ENCODE measurements at places on chromosomes 1 and 21.

DNA sequence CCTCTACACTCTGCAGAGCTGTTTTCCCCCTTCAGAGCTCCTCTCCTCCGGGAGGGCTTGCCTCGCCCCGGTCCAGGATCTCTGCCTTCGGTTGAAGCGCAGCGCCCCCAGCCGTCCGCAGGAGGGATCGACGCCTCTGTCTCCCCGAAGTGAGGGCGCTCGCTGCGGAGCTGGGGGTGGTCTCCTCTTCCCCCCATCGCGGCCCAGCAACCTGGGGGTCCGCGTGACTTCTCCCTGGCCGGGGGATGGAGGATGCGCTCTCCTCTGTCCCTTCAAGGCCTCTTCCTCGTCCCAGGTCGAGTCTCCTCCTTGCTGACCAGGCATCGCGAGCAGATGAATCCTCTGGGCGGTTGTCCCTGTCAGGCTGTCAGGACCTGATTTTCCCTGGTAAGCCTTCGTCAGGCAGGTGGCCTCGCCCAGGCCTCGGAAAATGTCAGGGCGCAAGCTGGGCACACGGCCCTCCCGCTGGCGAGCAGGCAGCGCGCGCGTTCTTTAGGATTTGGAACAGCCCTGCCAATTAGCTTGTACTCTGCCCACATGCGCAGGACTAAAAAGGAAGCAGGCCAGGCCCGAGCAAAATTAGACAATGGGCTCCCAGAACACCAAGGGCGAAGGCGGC is 90.5 kb downstream of the EDEM3 start:
- DNase-seq: peak; percentile 73

GRCh38 chr1:204441558-204441957 is 29.9 kb upstream of the PPP1R15B start:
- DNase-seq: no peak

GRCh38 chr1:234538062-234538731 is 59.2 kb upstream of the TARBP1 start:
- DNase-seq: no peak

GRCh38 chr1:212077028-212077427 is 41.5 kb downstream of the DTL start:
- DNase-seq: no peak

DNA sequence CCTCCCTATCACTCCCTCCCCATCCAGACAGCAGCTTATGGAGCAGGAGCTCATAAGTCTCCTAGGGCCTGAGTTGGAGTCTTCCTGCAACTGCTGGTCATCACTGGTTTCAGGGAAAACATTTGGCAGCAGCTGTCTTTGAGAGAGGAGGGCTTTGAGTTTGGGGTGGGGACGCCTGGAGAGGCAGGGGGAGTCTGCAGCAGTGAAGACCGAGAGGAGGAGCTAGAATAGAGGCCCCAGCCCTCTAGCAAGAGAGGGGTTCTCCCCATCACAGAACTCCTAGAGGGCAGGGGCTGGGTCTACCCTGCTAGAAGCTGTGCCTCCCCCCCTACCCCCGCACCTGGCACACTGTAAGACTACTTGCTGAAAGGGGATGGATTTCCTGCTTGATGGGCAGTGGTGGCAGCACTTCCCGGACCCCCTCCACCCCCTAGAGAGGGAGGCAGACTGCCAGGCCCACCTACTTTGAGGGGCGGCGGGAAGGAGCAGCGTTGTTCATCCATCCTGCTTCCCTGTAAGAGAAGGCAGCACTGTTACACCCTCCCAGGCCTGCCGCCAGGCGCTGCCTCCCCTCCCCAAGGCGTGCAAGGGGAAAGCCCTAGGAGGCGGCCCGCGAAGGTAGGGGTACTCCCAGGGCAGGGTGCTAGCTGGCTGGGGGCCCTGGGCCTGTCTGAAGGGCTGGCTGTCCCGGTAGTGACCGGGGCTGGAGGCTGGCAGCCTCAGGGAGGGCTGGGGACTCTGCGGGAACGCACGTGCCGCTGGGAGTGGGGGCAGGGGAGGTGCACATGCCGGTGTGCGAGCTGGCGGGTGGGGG is 50.4 kb downstream of the RAP1GAP start:
- DNase-seq: no peak
